OCI-M1 (cell line): ENCODE measurements at places on chromosomes 11 and 22.

DNA sequence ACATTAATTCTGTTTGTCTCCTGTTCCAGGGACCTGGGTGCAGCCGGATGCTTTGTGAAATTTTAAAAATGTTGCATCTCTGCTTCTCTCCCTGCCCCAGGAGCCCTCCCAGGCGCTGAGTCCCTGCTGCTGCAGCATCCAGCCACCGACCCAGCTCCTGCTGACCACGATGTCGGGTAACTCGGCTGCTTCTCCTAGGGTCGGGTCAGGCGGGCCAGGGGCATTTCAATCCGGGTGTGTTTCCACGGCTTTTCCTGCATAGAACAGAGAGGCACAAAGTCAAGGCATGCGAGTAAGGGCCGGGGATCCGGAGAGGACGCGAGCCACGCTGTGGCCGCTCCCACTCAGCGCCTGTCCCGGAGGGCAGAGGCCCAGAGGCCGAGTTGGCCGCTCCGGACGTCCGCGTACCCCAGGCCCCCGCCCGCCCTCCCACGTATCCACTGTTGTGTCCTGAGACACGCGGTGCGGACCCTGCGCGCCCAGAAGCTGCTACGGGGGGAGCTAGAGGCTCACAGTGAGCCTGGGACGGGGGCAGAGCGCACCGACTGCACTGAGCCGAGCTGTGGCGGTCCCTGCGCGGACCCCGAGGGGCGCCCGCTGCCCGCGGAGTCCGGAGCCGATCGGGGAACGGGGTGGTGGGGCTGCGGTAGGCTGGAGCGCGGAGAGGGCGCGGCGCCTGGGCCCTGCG lies at the start of gene POU2AF3:
POU2AF3 (plus strand) TSS at position 134 of the 688 bp plus-strand sequence; CDS start at position 170, 36 bp downstream.
- DNase-seq, result no peak

DNA sequence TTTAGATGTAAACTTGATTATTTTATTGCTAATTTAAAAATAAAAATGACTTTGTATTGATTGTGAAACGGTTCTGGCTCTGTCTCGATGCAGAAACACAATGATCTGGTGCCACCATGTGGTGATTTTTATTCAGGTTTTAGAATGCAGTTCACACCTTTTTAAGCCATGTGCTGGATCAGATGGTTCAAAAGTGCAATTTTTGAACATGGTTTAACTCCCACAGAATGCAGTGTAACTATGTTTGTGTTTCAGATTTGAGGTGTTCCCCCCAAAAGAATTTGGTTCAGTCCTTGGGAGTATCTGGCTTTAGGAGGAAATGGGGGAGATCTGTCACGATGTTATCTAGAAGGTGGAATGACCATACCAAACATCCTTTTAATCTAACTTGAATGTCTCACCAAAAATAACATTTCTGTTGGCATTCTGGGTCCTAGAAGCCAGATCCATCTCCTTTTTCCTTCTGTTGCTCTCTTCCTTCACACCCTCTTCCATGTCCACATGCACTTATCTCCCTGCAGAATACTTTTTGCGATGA lies 7.9 kb downstream of the MRPL16 start:
- peak; percentile 83 for DNase-seq

DNA sequence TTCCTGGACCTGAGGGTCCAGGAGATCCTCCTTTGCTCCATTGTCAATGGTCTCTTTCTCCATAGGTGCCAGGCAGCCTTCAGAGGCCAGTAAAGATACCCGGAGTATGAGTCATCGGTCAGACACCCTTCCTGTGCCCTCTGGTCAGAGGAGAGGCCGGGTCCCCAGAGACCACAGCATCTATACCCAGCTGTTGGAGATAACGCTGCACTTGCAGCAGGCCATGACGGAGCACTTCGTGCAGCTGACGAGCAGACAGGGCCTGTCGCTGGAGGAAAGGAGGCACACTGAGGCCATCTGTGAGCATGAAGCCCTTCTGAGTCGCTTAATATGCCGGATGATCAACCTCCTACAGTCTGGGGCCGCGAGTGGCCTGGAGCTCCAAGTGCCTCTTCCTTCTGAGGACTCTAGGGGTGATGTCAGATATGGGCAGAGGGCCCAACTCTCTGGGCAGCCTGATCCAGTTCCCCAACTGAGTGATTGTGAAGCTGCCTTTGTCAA lies at the start of gene ACCSL:
ACCSL (plus strand) TSS at position 51 of the 501 bp plus-strand sequence; CDS start at position 107, 56 bp downstream.
- no peak for DNase-seq

- no peak for DNase-seq
Measured at GRCh38 chr11:26134053-26134452, 197.9 kb upstream of the ANO3 start.

DNA sequence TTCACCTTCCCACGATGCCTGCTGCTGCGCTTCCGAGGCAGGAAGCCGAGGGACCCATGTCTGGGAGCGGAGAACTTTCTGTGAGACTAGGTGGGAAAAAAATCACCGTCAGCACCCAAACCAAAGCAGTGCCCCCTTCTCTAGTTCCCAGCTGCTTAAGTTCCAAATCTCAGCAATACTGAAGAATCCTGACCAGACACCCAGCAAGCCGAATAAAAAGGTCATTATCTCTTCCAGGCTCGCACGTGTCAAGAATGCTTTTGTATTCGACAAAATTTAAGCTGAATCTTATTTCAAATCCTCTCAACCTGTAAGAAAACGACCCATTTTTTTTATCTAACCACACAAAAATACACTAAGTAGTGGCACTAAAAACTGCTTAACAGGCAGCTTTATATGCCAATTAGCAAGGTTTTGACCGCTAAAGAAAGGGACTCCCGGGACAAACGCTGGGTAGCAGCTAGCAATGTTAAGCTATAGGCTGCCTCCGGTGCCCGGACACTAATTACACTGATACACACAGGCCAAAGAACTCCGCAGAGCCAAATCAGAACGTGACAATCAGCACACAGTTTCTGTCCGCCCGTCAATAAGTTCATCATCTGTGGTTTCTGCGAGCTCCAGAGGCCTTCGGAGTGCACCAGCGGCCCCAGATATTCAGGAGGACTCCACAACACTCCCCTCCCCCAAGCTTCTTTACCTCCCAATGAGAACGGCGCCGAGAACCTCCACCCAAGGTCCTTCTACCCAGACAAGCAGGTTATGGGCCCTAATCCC lies 728 bp downstream of the RPL3 start:
- DNase-seq, result no peak

- no peak for DNase-seq
Measured at GRCh38 chr22:38523029-38523428, 16.9 kb upstream of the DDX17 start.

- DNase-seq, result no peak
Measured at GRCh38 chr11:46534711-46535110, 59.1 kb downstream of the AMBRA1 start.

GRCh38 chr11:70788248-70789022 lies 390.1 kb downstream of the CTTN start:
- DNase-seq, result peak; percentile 73

GRCh38 chr11:20671856-20672546 lies 2.6 kb downstream of the NELL1 start:
- DNase-seq, result peak; percentile 29

GRCh38 chr22:29722151-29722550 lies 2.3 kb downstream of the CABP7 start:
- DNase-seq, result no peak

DNA sequence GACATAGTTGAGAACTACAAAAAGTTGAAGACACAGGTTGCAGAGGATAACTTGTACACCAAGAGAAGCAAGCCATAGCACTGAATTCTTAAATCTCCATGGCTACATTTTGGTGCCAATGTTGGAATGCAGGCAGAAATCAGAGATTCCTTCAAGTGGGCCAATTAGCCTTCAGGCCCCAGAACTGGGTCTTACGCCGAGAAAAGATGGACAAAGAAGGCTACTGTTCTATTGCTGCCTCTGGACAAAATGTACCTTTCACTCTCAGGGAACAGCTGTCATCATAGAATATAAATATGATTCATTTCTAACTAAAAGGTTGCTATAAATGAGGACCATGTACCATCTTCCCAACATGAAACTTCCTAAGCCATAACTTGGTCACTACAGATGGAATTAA lies 13.7 kb downstream of the TMEM216 start:
- no peak for DNase-seq

GRCh38 chr11:78613378-78613813 lies 38.7 kb upstream of the NARS2 start:
- no peak for DNase-seq

GRCh38 chr11:116439361-116439677 lies 333.5 kb downstream of the BUD13 start:
- DNase-seq, result peak; percentile 17

DNA sequence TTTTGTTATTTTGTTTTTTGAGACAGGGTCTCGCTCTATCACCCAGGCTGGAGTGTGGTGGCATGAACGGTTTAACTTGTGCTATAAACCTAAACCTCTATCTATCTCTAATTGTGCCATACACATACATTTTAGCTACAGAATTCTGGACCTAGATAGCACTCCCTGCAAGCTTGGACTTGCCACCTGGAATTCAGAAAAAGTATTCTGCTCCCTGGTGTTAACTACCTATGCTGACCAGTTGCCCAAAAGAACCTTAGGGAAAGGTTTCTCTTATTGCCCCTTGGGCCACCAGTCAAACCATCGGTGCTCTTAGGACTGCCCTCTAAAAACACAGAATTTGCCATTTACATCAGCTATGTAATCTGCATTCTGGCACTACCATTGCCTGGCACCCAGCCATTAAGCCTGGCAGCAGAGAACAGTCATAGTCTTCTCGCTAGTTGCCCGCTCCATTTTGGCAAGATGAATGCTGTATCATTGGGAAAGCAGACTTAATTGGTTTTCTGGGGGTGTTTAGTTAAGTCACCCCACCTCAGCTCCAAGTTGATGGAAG lies 55.3 kb downstream of the ETS1 start:
- no peak for DNase-seq

- no peak for DNase-seq
Measured at GRCh38 chr22:49856343-49856742, 2.7 kb downstream of the ZBED4 start.

GRCh38 chr11:18080451-18080850 lies 25.4 kb downstream of the SAAL1 start:
- no peak for DNase-seq

- DNase-seq, result no peak
Measured at GRCh38 chr11:34387653-34388052, 29.8 kb upstream of the ABTB2 start.

DNA sequence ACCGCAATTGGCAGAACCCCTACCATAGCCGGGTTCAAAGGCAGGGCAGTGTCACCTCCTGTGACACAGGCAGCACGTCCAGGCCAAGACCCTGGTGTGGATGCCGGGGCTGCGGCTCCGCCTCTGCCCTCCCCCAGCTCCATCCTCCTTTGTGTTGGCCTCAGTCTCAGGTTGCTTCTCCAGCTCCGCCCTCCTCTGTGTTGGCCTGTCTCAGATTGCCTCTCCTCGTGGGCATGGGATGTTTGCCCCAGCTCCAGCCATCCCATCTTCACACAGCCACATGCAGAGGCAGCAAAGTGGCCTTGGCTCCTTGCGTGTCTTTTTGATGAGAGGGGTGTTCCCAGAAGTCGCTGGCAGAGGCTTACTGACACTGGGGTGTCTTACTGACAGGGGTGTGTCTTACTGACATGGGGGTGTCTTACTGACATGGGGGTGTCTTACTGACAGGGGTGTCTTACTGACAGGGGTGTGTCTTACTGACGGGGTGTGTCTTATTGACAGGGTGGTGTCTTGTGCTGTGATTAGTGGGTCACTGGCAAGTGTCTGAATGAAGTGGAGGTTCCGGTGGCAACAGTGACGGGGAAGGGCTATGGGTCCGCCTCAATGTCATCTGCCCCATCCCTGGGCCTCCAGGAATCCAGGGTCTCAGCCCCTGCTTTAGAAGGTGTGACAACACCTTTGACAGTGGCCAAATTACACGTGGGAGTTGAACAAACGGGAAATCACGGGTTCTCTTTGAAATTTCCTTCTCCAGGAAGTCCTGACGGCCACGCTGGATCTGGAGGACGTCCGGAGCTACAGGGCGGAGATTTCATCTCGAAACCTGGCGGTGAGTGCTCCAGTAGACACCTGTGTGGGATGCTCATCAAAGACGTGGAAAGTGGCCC lies 24.9 kb downstream of the NADSYN1 start:
- DNase-seq, result no peak

DNA sequence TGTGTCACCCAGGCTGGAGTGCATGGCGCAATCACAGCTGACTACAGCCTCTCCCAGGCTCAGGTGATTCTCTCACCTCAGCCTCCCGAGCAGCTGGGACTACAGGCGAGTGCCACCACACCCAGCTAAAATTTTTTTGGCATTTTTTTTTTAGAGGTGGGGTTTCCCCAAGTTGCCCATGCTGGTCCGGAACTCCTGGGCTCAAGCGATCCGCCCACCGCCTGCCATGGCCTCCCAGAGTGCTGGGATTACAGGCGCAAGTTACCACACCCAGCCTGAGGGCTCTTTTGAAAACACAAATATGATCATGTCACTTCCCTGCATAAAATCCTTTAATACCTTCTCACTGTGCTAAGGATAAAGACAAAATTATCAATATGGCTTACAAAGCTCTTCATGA lies 88.1 kb downstream of the MAML2 start:
- no peak for DNase-seq

DNA sequence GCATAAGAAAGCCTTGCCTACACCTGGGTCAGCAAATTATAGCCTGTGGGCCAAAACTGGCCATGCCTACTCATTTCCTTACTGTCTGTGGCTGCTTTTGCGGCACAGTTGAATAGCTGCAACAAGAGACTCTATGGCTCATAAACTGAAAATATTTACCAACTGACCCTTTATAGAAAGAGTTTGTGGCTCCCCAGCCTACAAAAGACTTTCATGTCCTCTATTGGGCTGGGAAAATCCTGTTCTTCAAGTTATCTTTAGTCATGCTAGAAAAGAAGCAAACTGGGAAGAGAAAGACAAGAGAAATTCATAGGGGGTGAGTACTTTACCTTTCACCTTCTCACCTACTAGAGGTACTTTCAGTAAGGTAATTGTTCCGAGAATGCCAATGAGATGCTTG lies 175.1 kb downstream of the SWAP70 start:
- DNase-seq, result no peak

DNA sequence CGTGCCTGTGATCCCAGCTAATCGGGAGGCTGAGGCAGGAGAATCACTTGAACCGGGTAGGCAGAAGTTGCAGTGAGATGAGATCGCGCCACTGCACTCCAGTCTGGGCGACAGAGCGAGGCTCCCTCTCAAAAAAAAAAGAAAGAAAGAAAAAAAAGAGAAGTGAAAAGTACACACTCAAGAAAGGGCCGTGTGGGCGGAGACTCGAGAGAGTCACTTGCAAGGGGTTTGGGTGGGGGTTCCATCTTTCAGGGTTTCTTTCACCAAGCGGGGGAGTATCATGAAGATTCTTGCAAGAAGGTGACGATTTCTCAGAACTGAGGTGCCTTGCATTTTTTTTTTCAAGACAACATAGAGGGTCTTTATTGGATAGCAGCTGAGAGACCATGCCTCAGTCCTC lies 4.0 kb upstream of the IFITM5 start:
- no peak for DNase-seq
